ENCODE measurements at places on chromosomes 13 and 19. TPM values are rescaled to one million over a fixed set of nuclear protein-coding genes. Genes with fewer than 3 reads are reported as not detected.

The SDHAF1 gene
- polyA plus RNA-seq: 15.9 TPM

- DNase-seq: no peak
Observed at GRCh38 chr13:113179374-113180230, 21.2 kb downstream of the PROZ start.

DNA sequence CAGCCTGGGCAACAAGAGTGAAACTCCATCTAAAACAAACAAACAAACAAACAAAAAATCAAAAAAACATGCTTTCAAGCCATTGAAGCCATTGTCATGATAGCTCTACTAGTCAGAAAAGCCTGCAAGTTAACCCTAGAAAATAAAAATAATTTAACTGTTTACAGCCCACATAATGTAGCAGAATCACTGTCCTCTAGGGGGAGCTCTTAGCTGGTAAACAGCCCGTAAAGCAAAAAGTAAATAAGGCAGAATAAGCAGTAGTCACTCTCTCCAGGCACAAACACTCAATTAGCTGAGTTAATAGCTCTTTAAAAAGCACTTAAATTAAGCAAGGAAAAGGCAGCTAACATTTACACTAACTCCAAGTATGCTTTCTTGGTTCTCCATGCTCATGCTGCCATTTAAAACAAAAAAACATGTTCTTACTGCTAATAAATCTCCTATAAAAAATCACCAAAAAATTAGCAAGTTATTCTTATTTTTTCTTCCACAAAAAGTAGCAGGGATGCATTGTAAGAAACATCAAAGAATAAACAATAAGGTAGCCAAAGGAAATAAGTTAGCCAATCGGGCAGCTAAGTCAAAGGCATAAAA, 11.3 kb downstream of the LILRB4 start:
- no peak for DNase-seq

- no peak for DNase-seq
Observed at GRCh38 chr13:97696921-97697320, 256.6 kb upstream of the IPO5 start.

- no peak for DNase-seq
Observed at GRCh38 chr13:75160984-75161383, 321.0 kb downstream of the TBC1D4 start.

The ATXN8OS gene
- polyA plus RNA-seq: 0.46 TPM

DNA sequence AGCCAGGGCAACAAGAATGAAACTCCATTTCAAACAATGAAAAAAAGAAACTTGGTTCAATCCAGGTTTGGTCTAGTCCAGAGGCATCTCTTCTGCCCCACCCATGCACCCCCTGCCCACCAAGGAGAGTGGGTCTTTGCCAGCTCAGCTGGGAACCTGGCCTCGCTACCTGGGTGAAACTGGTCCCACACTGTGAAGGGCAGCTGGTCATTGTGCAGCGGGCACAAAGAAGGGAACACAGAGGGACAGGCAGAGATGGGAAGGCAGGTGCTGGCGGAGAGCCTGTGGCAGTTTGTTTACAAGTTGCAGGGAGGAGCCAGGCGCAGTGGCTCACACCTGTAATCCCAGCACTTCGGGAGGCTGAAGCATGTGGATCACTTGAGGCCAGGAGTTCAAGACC, 50.2 kb downstream of the CPAMD8 start:
- no peak for DNase-seq

GRCh38 chr19:22052644-22053013, 345 bp downstream of the ZNF257 start:
- no peak for DNase-seq

DNA sequence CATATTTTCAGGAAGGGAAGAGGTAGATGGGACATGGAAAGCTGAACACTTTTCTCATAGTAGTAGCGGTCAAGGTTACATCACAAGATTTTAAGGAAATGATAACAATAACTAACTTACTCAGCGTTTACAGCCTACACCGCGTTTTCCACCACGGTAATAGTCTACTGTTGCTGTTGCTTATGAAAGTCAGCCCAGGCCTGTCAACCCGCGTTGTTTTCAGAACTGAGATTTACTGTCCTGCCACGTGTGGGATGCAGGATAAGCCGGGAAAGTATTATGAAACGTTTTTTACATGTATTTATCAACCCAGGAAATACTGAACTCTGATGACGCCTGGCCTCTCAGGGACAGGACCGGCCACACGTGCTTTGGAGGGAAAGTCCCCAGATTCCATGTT, 36.0 kb upstream of the LAMP1 start:
- DNase-seq: no peak

The LGALS4 gene
- 1.5 TPM for polyA plus RNA-seq

DNA sequence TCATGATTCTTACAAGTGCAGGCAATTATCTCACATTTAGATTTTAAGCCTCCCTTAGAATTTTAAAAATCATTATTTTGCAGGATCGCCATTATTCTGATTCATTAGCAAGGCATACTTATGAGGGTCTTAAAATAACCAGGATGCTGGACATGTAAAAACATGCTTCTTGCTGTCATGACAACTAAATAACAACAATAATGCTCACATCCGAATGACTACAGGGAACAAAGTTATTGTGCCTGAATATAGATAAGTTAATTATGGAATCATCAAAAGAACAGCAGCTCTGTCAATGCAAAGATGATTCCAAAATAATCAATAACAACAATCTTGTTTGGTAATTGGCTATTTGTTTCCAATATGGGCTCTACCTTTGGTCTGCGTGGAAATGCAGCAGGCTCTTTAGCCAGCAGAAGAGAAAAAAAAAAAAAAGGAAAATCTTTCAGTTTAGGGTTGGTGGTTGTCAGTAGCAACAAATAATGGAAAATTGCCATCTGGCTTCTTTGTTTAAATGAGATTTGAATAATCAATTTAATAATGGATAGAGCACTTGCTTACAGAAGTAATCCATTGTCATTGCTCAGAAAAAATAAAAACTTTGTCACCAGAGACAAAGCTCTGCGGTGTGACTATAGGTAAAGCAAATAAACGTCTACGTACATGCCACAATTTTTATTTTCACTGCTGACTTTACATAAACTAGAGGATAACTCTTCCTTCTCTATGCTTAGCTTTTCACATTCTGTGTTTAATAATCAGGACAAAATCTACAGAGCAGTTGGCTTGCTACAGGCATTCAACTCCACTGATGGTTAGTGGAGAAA, 468.9 kb upstream of the TSHZ3 start:
- DNase-seq: peak; percentile 5

GRCh38 chr19:46890423-46891170, 29.8 kb downstream of the ARHGAP35 start:
- no peak for DNase-seq

GRCh38 chr19:31266196-31266595, 83.0 kb downstream of the TSHZ3 start:
- no peak for DNase-seq

DNA sequence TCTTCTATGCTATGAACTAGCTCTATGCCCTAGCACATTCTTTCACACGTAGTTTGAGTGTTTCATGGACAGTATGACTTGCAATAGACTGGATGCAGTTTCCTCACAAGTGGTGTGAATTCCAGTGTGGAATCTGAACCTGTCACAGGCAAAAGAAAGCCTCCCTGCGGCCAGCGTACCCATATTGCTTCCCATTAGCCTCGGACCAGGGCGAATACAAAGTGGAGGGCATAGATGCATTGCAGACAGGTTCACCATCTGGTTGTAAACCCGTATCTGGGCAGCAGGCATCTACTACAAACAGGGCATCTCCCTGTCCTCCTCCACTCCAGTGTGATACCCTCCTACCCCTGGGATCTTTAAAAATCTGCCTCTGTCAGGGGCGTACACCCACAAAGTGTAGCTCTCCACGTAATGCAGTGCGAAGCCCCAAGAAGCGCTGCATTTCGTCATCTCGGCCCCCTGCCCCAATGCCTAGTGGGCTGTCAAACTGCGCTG, 1.4 kb upstream of the CIC start:
- no peak for DNase-seq

The HSD17B14 gene
- 3.8 TPM for polyA plus RNA-seq

- DNase-seq: no peak
Observed at GRCh38 chr13:98105929-98106336, 37.0 kb upstream of the FARP1 start.

DNA sequence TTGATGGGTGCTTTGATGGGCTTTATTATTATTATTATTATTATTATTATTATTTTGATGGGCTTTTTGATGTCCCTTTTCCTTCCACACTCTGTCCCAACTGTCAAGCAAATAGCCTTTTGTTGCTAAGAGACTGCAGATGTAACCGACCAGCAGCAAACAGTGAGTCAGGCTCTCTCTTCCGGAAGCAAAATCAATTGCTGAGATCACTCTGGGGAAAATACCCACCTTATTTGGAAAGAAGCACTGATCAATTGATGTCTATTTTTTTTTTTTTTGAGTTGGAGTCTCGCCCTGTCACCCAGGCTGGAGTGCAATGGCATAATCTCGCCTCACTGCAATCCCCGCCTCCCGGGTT, 2.9 kb downstream of the LDLR start:
- DNase-seq: no peak

The PLIN5 gene
- polyA plus RNA-seq: 4.3 TPM

The IFNL1 gene
- not detected for polyA plus RNA-seq

The KLK5 gene
- not detected for polyA plus RNA-seq

The ZNF724 gene
- 2.4 TPM for polyA plus RNA-seq

GRCh38 chr19:50661023-50661422, 11.8 kb downstream of the C19orf81 start:
- no peak for DNase-seq

DNA sequence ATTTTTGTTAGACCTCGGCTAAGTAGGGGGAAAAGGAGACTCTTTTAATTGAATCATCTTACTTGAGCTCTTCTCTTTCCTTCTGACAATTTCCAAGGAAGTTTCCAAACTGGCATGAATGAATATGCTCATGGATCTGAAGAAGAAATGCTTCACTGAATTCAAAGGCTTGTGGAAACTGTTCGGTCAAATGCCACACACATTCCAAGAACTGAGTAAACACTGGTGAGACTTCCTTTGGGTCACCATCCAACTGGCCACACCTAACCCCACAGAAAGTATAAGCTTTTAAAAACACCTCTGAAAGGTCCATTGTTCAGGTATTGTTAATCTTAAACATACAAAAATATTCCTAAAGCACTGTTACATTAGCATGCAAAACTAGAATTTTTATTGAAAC, 33.6 kb downstream of the MTMR6 start:
- DNase-seq: no peak

DNA sequence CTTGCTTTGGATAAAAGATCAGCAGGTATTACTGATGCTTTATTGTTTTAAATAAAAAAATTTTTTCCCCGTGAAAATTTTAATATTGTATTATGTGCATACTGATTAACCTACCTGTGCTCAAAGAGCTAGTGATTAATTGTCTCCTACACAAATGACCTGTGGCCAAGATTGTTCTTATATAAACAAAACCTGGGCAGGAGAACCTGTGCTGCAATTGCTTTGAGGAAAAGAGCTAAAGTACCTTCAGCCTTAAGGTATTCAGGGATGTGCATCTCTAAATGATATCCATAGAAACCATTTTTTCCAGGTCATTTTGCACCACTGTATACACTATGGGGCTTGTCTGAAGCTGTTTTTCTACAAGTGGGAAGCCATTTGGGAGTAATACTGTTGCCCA, 1.2 kb downstream of the FRY start:
- DNase-seq: no peak

DNA sequence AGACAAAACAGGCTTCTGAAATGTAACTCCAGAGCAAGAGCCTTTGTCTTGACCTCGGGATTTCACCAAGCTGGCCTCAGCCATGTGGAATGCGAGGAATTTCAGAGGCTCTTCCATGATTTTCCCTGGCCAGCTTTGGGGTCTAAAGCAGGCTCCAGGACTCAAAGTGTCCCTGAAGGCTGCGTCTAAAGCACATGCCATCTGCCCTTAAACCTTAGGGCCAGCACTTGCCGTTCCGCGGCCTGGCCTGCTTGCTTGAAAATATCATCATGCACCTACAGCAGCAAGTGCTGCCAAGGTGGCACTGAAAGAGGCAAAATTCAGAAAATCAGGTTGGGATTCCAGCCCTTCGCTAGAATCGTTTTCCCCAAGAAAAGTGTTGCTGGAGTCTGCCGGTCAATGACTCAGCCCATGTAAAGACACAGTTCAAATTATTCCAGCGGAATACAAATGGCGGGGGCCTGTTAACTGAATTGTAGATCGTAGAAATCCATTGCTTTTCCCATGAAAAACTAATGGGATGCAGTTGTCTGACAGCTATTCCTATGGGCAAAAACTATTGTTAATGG, 105.7 kb upstream of the RAP2A start:
- DNase-seq: no peak

The TTC9B gene
- polyA plus RNA-seq: not detected

DNA sequence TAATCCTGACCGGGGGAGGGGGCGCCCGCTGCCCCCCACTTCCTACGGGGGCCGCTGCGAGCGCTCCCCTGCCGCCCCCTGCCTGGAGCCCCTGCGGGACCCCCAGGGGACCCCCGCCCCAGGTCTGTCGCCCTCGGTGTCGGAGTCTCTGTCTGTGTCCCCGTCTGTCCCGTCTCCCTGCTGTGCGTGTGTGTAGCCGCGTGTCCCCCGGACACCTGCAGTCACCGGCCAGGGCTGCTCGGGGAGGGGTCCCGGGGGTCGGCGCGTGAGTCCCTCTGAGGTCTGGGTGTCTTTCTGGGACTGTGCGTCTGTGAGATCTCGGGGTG, 7.7 kb upstream of the NFIC start:
- no peak for DNase-seq

The NPAS1 gene
- 7.0 TPM for polyA plus RNA-seq

- DNase-seq: no peak
Observed at GRCh38 chr13:73616861-73617260, 517.3 kb downstream of the KLF12 start.

- no peak for DNase-seq
Observed at GRCh38 chr19:48745208-48745995, 1.3 kb downstream of the IZUMO1 start.

- DNase-seq: no peak
Observed at GRCh38 chr13:105569816-105570215, 965.6 kb downstream of the EFNB2 start.

The HIF3A gene
- polyA plus RNA-seq: 412 TPM

The LGALS7 gene
- not detected for polyA plus RNA-seq

GRCh38 chr13:97212601-97213040, 9.5 kb upstream of the MBNL2 start:
- no peak for DNase-seq

GRCh38 chr19:13190781-13191540, 40.8 kb downstream of the IER2 start:
- DNase-seq: no peak

DNA sequence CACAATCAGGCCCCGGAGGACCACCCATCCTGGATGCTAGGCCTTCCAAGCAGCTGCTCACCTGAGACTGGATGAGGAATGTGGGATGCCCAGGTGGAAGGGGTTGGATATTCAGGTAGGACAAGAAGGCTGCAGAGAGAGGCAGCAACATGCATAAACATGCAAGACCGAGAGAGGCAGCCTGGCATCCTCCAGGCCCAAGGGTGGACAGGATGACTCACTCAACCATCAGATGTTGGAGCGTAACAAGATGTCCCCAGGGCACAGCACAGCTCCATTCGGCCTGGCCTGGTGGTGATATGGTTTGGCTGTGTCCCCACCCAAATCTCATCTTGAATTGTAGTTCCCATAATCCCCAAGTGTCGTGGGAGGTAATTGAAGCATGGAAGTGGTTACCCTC, 10.0 kb upstream of the CABP5 start:
- no peak for DNase-seq

The SERTAD1 gene
- polyA plus RNA-seq: 7.3 TPM

The SIGLEC10 gene
- polyA plus RNA-seq: 1.7 TPM

The ZNF470 gene
- polyA plus RNA-seq: 4.9 TPM

GRCh38 chr19:8700956-8701355, 2.4 kb upstream of the ACTL9 start:
- no peak for DNase-seq

Data from hindlimb muscle (tissue), 1 donor.